ENCODE measurements at places on chromosomes 16 and 17.

GRCh38 chr16:68605746-68606145, 39.4 kb upstream of the CDH3 start:
- DNase-seq, result no peak

GRCh38 chr16:85943711-85944110, 44.7 kb downstream of the IRF8 start:
- DNase-seq, result no peak

GRCh38 chr16:57530522-57531252, 5.7 kb downstream of the CCDC102A start:
- DNase-seq, result no peak

DNA sequence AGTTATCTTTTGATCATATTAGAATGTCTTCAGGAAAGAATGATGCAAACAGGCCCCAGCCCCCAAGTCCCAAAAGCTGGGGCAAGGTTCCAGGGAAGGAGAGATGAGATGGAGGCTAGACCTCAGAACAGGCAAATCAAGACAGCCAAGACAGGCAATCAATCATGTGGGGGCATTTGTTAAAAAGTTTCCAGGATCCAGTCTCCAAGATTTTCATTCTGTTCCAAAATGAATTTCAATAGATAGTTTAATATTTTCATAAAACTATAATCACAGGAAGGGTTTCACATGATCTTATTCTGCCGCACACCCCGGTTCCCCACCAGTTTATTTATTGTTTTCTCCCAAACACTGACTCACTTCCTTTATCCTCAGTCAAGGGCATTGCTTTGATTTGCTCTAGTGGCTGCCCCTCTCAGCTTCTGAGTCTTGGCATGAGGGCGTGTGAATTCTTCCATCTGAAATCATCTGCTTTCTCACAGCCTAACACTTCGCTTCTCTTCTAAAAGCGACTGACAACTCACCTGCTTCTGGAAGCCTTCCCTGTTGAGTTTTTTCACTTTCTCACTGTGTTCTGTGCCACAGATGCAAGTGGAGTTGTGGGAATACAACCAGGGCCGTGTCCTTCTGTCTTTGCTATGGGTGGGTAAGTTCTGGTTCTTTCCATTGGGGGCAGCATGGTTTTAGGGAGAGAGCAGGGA, 12.2 kb upstream of the TERF2 start:
- DNase-seq, result no peak

DNA sequence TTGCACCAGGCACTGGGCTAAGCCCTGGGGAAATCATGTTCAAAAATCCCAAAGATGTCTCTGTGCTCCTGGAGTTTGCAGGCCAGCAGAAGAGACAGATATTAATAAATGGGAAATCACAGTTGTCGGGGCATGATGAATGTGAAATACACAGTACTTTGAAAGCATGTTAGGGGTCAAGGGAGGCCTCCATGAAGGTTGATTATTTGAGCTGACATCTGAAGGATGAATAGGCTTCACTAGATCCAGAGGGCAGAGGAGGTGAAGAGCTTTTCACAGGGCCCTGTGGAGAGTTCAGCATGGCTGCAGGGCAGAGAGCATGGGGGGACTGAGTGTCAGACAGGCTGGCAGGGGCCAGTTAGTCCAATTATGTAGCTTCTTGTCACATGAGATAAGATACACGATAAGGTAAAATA, 2.6 kb downstream of the ANKRD40CL start:
- DNase-seq, result no peak

GRCh38 chr17:8249621-8250500, 772 bp downstream of the PFAS start:
- no peak for DNase-seq

DNA sequence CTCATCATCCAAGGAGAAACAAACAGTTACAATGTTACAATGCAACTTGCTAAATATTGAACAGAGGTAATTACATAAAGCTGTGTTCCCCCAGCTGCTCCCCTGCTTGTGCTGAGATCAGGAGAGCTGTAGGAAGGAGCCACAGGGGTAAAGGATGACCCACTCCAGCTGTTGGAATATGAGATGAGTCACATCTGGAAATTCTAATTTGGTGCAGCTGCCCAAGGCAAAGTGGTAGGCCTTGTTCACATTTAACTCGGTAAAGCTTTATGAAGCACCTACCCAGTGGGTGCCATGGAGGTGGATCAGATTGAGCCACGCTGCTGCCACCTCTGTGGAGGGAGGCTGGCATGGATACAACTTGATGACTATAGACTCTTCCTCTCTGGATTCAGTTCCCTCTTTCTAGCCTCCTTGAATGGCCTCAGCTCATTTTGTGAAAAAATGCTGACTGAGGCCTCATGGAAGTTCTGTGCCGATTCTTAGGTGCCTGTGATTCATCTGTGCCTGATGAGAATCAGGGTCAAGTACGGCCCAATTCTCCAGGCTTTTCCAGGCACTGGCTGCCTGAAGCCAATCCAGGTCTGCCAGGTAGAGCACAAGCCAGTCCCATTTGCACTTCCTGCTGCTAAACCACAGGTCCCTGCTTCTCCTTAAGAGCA, 7.4 kb downstream of the ZNF689 start:
- no peak for DNase-seq

- DNase-seq, result no peak
These were observed 541 bp downstream of the VKORC1 start for GRCh38 chr16:31094088-31094423.

GRCh38 chr17:63984651-63985386, 12.1 kb upstream of the SCN4A start:
- DNase-seq, result peak; percentile 78

GRCh38 chr16:78796221-78796866, 696.9 kb downstream of the WWOX start:
- DNase-seq, result peak; percentile 61

DNA sequence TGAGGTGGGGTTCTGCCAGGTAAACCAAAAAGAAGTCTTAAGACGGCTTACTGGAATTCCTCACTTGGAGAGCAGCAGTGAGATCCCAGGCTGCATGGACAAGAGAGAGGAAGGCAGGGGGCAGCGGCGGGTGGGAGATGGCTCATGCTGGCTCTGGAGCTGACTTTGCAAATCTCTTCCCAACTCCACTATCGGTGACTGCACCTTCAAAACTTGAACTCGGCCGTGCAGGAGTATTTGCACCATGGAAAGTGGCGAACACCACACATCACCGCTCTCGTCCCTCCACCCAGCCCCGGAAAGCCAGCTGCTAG, 16.7 kb downstream of the CA5A start:
- no peak for DNase-seq

DNA sequence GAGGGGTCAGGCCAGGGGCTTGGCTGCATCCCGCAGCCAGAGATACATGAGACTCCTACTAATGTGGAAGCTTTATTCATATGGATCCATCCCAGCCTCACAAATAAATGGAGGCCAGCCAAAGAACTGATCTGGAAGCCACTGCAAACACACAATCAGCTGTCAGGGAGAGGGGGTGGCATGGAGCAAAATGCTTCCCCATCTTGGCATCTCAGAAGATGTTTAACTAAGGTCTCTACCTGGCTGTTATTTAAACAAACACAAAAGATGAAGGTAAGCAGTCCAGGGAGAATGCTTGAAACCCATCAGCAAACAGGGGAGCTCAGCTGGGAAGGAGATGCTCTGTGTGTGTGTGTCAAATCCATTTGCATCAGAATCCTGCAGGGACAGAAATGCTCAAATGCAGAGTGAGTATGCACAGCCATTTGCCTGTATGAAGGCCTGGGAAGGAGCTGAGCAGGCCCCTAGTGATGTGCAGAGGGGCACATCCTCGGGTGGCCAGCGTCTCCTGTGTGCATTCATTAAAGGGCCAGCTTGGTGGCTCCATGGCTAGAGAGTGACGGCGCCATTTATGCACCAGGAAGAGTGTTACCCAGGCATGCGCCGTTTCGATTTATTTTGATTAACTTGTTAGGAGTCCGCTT, 34.2 kb upstream of the IRX3 start:
- DNase-seq, result no peak

DNA sequence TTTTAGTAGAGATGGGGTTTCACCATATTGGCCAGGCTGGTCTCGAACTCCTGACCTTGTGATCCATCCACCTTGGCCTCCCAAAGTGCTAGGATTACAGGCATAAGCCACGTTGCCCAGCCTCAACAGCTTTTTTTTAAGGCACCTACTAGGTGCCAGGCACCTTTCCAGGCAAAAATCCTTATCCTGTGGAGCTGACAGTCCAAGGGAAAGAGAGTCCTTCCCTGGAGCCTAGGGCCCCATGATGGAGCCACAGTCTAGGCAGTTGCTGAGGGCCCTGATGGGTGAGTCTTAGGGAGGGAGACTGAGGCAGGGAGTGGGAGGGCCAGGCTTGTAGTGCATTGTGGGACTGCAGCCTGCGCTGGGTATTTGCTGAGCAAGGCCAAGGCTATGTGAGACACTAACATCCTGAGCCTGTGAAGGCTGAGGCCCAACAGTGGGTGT, 79.6 kb upstream of the TOB1 start:
- DNase-seq, result no peak
